ENCODE measurements at places on chromosomes 1 and 21. TPM values are rescaled to one million over a fixed set of nuclear protein-coding genes. Genes with fewer than 3 reads are reported as not detected.

DNA sequence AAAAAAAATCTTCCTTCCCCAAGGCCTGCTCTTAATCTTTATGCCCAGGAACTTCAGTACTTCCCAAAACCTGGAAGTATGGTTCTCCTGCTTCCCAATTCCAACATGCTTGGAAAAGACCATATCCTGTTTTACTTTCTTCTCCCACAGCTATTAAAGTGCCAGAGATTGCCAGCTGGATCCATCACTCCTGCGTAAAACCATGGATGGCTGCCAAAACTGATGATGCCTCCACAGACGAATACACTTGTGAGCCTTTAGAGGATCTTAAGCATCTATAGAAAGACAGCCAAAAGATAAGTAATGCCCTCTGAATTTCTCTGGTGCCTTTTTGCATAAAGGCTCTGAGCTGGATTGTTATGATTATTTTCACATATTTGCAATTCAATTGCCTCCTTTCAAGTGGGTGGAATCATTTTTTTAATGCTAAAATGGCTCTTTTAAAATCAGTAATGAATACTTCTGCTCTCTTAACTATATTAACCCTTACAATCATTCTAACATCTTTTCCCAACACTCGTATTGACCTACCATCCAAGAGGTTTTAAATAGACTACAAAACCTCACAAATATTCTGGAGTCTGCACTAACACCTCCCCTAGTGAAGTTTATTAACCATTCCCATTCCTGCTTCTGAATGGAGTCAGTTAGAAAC is 1807.8 kb downstream of the BRINP3 start:
- no peak for DNase-seq

DNA sequence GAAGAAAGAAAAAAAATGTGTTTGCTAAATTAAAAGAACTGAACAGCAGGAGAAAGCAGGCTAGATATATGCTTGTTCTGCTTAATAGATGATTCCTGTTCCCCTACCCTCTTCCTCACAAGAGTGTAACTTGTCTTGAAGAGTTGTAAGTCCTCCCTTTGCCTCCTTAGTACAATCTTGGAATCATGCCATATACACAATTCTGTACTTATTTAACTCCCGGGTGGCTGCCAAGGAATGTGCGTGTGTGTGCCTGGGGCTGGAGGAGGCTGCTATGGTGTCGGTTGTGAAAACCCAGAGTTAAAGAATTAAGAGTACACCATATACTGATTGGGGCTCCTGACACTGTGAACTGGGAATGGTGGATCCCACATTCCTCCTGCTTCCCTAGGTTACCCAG is 194.2 kb downstream of the SIPA1L2 start:
- DNase-seq = no peak

DNA sequence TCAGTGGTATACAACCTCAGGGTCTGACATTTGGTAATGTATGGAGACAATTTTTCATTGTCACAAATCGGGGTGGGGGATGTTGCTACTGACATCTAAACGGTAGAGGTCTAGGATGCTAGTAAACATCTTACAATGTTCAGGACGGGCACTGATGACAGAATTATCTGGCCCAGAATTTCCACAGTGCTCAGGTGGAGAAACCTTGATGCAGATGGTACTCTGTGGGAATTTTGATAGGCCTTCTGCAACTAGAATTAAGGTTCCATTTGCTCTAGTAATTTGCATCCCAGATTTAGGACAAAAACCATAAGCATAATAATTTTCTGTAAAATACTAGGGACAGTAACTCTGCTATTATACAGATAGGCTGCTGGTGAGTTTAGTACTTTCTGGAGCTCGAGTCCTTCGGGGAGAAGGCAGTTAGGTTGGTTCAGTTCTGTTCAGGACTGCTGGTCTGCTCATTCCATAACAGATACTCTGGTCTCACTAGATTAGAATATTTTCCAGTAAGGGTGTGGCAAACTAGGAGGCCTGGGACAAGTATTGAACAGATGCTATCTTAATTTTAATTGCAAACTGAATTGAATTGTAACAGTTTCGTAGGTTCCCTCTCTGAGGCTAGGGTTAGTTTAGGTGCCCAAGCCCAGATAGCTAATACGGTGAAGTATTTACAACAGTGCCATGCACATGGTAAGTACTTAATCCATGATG is 11.4 kb downstream of the METTL13 start:
- no peak for DNase-seq

DNA sequence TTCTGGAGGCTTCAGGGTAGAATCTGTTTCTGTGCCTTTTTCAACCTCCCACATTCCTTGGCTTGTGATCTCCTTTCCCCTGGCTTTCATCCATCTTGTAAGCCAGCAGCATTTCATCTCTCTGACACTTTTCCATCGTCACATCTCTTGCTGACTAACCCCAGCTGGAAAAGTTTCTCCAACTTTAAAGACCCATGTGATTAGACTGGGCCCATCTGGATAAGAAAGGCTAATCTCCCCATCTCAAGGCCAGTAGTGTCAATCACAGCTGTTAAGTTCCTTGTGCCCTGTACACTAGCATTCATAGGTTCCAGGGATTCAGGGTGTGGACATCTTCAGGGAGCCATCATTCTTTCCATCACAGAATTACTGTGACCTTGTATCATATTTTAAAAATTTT is 452.1 kb downstream of the TTLL7 start:
- DNase-seq = no peak

GRCh38 chr1:186518822-186519381 is 58.0 kb upstream of the PDC start:
- no peak for DNase-seq

C1orf116 gene
- polyA plus RNA-seq = not detected
